ENCODE measurements at places on chromosomes 13 and 19.

DNA sequence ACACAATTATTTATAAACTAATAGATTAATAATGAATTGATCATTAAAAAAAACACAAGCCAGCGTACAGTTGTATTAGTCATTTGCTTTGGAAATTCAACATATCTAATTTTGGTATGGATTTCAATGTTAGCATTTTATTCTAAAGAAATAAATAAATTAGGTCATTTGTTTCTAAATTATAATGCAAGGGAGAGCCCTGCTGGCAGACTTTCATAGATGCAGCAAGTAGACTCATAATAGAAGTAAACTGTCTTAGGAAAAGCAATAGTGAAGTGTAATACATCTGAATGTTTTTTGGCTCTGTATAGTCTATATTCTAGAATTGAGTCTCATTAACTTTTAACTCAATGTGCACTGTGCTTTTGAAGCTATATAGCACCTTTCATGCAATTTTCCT, 982.4 kb upstream of the MIR17HG start:
- DNase-seq: no peak

DNA sequence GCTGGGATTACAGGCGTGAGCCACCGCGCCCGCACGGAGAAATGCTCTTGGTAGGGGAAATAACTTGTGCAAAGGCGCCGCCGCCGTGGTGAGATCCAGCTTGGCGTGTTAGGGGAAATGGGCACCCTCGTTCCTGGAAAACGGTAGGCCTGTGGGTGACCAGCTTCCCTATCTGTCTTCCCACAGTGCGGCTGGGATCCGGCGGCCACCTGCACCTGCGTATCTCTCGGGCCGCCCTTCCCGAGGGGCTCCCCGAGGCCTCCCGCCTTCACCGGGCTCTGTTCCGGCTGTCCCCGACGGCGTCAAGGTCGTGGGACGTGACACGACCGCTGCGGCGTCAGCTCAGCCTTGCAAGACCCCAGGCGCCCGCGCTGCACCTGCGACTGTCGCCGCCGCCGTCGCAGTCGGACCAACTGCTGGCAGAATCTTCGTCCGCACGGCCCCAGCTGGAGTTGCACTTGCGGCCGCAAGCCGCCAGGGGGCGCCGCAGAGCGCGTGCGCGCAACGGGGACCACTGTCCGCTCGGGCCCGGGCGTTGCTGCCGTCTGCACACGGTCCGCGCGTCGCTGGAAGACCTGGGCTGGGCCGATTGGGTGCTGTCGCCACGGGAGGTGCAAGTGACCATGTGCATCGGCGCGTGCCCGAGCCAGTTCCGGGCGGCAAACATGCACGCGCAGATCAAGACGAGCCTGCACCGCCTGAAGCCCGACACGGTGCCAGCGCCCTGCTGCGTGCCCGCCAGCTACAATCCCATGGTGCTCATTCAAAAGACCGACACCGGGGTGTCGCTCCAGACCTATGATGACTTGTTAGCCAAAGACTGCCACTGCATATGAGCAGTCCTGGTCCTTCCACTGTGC, 2.4 kb downstream of the GDF15 start:
- DNase-seq: peak; percentile 96

- no peak for DNase-seq
These were observed 114.2 kb upstream of the RXFP2 start for GRCh38 chr13:31625115-31625514.

DNA sequence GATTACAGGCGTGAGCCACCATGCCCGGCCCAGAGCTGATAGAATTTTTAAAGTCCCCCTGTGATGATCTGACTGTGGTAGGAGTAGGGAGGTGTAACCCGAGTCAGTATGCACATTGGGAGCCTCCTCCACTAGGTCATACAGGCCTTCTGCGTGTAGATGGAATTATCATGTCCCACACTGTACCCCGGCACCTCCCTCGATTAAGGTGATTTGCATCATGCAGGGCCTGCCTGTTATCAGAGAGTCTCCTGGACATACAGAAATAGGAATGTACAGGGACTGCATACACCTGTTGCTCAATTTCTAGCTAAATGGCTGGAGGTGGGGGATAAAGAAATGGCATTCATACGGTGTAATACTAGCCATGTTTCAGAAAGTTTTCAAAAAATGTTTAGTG, 922 bp upstream of the ERVK3-1 start:
- no peak for DNase-seq

GRCh38 chr19:2096034-2096479, at the start of gene MOB3A:
MOB3A (minus strand) TSS chr19:2096326; CDS start chr19:2078560, 17,766 bp downstream.
- DNase-seq: no peak

DNA sequence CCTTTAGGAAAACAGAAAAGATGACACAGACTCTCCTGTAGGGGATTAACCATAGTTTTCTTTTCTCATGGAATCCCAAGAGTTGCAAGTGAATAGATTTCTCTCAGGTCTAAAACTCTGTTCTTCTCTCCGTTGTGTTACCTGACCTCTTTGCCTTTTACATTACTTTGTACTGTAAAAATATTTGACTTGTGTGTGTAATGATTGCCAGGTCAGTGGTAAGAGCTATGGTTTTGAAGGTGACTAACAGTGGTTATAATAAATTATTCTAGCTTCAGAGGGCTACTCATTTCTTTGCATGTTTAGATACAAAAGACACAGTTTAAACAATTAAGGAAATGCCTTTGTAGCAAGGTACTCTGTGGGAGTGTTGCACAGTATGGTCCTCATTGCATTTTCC, 23.0 kb upstream of the PSG2 start:
- no peak for DNase-seq

GRCh38 chr19:18895038-18895823, 727 bp downstream of the CERS1 start:
- DNase-seq: peak; percentile 93

- no peak for DNase-seq
These were observed 127.2 kb upstream of the CACNA1A start for GRCh38 chr19:13633522-13633922.

DNA sequence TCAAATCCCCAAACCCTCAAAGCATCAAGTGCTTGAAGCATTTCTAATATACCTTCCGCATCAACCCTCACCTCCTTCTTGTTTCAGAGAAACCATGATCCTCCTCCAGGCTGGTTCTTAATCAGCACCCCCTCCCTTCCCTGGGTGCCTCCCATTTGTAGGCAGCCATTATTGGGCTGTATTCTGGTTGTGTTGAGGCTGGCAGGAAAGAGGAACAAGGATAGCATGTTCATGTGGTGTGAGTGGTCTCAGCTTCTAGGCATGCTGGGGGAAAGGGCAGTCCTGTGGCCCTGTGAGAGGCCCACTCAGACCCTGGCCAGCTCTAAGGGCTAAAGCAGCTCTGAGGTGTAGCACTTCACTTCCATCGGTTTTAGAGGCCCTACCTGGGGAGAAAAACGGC, 18.9 kb upstream of the TRIM13 start:
- DNase-seq: no peak

GRCh38 chr19:45103156-45103507, 10.2 kb downstream of the PPP1R37 start:
- peak; percentile 58 for DNase-seq

DNA sequence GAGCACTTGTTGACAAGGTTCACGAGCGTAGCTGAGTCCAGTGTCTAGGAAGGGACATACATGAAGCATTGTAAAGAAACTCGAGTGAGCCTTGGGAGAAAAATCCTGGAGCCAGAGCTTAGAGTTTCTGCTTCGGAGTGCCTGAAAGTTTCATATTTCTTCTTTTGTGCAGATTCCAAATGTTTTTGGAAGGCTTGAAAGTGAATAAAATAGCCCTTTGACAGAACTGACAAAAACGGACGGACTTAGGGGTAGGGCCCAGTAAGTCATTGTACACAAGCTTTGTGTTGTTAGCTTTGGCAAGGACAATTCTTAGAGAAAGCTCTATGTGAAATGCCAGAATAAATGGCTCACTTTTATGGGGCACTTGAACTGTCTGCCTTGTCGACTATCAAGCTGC, 2.8 kb downstream of the RNF113B start:
- no peak for DNase-seq

- no peak for DNase-seq
These were observed 235.4 kb downstream of the DNAJC15 start for GRCh38 chr13:43258771-43259170.

DNA sequence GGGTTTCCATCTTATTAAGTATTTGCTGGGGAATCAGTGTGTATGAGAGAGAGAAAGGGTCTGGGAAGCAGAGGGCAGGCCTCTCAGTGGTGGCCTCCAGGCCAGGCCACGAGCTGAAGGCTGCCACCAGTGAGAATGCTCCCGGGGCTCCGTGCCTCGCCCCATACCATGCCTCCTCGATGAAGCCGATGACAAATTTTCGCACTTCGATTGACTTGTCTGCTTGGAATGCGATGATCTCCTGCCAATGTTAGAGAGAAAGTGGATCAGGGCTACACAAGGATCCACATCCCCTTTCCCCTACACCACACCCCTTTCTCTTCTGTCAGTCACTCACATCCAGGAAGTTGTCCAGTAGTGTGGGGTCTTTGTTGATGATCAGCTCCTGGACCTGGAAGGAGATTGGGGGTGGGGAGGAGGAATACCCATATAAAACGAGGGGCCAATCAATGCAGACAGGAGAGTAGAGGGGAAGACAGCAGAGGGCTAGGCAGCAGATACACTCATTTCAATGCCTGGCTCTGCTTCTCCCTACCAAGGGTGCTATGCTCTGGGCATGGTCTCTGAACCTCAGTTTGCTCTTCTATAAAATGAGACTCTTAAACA, 10.7 kb downstream of the SYMPK start:
- no peak for DNase-seq

DNA sequence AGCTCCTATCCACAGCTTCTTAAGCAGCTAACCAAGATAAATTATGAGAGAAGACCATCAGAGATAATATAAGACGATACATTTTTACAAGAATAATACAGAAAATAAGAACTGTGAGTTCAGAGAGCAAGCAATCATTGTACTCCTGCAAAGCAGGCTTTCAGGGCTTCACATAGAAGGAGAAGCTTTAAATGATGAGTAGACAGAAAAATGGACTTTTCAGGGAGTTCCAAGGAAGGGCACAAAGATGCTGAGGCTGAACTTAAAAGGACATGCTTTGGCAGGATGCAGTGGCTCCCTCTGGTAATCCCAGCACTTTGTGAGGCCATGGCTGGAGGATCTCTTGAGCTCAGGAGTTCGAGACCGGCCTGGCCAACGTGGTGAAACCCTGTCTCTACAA, 159.5 kb downstream of the POU4F1 start:
- no peak for DNase-seq

GRCh38 chr19:51799774-51800472, 5.0 kb downstream of the FPR3 start:
- DNase-seq: no peak

- no peak for DNase-seq
These were observed 10.5 kb downstream of the ZNF160 start for GRCh38 chr19:53092723-53093122.

- peak; percentile 86 for DNase-seq
These were observed 5.5 kb downstream of the MAB21L1 start for GRCh38 chr13:35470671-35471661.

GRCh38 chr19:31528261-31528660, 179.0 kb upstream of the TSHZ3 start:
- peak; percentile 32 for DNase-seq

DNA sequence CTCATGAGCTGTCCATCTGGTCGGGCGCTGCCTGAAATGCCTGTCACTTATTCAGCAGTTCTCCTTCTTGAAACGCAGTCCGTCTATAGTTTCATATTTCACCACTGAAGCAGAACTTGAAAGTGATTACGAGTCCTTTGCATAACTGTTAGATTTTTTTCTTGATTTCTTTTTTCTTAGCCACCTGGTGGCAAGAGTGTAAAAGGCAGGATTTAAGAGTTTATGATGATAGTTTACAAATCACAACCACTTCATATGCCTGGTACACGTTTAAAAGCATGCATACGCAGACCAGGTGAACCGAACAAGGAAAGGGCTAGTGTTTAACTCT, 45.8 kb downstream of the GGACT start:
- no peak for DNase-seq

DNA sequence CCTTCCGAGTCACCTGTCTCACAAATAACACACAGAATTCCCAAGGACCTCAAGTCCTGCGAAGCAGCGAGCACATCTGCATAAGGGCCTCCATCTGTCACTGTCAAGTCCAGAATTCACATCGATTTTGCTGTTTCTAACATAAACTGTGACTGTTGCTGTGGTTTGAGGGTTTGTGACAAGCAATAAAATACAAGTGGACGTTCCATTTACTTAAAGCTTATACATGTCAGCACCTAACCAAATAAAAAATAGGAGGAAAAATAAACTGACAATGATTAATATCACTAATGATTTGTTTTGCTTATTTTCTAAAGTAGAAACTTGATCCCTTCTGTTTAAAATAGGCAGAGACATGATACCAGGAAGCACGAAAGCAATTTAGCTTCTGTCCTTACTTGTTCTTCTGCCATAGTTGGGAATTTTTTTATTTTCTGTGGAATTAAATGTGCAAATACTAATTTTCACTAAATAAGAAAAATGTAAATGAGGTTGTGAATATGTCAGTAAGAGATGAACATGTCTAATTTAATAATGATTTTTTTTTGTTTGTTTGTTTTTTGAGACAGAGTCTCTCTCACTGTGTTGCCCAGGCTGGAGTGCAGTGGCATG, 279.1 kb downstream of the FGF9 start:
- no peak for DNase-seq

DNA sequence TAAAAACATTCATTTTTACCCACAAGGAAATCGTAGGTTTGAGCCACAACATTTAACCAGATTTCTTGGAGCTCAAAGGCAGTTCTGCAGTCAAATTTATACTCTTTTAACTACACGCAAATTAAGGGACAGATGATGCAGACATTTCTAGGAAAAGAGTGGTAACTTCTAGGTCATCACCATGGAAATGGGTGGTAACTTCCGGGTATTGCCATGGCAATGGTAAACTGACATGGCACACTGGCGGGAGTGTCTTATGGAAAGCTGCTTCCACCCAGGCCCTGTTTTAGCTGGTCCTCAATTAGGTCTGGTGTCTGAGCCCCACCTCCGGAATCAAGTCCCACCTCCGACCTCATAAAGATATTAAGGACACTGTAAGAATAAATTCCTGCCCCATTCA, 10.4 kb upstream of the LYPD5 start:
- DNase-seq: no peak

GRCh38 chr13:110436276-110436675, 125.2 kb downstream of the RAB20 start:
- no peak for DNase-seq

GRCh38 chr13:46480131-46480530, 72.8 kb upstream of the LRCH1 start:
- DNase-seq: no peak

GRCh38 chr19:48549380-48549779, 2.6 kb upstream of the SULT2B1 start:
- no peak for DNase-seq

DNA sequence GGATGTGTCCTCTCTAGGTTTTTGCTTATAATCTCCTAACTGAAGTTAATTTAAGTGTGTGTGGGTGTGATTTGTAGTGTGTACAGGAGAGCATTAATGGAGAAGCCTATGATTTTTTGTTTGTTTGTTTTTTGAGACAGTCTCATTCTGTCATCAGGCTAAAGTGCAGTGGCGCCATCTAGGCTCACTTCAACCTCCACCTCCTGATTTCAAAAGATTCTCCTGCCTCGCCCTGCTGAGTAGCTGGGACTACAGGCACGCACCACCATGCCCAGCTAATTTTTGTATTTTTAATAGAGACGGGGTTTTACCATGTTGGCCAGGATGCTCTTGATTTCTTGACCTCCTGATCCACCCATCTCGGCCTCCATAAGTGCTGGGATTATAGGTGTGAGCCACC, 20.6 kb downstream of the ZNF701 start:
- peak; percentile 67 for DNase-seq

Data from endodermal cell (in vitro differentiated cells).